ENCODE measurements at places on chromosomes 2 and 18.

- no peak for DNase-seq
Measured at GRCh38 chr2:173990970-173991819, 26.0 kb upstream of the SP3 start.

GRCh38 chr2:59029058-59029457 is 787.9 kb upstream of the FANCL start:
- no peak for DNase-seq

DNA sequence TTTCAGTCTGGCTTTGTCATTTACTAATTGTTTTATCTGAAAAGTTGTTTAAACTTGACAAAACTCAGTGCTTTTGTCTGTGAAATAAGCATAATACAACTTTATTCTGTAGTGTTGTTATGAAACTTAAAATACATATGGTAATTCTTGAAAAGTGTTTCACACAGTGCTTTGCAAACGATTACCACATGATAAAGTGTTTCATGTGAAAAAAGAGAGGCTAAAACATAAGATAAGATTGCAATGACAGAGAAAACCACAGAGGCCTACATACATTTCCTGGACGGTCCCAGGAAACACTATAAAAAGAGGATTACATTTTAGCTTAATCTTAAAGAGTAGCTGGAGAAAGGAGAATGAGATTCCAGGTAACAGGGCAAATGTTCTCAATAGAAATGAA is 1934.6 kb upstream of the LRRTM1 start:
- no peak for DNase-seq

GRCh38 chr2:42073739-42074503 is 26.1 kb downstream of the PKDCC start:
- DNase-seq, result no peak

- DNase-seq, result no peak
Measured at GRCh38 chr2:176494949-176495353, 225.7 kb downstream of the MTX2 start.
